Thymus (tissue), 14 donors: ENCODE measurements at places on chromosomes 2 and 18. TPM values are rescaled to one million over a fixed set of nuclear protein-coding genes. Genes with fewer than 3 reads are reported as not detected.

The G6PC2 gene
- total RNA-seq: not detected

The CD28 gene
- total RNA-seq: 42.8 TPM

DNA sequence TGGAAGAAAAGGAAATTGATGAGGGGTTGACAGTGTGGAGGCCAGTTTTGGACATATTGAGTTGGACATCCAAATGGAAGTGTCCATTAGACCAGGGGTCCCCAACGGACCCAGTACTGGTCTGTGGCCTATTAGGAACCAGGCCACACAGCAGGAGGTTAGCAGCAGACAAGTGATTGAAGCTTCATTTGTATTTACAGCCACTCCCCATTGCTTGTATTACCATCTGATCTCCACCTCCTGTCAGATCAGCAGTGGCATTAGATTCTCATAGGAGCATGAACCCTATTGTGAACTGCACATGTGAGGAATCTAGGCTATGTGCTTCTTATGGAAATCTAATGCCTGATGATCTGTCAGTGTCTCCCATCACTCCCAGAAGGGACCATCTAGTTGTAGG is 99.1 kb downstream of the MTX2 start:
- DNase-seq: no peak

DNA sequence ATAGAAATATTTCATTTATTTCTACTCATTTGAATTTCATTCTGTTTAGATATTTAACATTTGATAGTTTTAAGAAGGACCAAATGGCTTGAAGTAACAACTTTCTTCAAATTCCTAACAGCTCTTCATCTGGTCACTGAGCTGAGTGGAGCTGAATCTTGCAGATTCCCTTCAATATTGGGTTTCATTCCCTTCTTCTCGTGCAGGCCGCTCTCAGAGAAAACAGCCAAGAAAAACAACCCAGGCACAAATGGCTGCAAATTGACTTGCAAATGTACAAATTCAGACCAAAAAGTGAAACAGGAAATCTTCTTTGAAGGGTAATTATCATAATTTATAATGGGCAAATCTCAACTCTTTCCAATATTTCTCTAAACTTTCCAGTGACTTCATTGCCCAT is 30.3 kb upstream of the GCG start:
- no peak for DNase-seq

The C1QL2 gene
- 0.05 TPM for total RNA-seq

The FAM237A gene
- not detected for total RNA-seq

The SOWAHC gene
- 7.3 TPM for total RNA-seq

- DNase-seq: no peak
Measured at GRCh38 chr2:171531291-171531690, 9.0 kb downstream of the CYBRD1 start.

DNA sequence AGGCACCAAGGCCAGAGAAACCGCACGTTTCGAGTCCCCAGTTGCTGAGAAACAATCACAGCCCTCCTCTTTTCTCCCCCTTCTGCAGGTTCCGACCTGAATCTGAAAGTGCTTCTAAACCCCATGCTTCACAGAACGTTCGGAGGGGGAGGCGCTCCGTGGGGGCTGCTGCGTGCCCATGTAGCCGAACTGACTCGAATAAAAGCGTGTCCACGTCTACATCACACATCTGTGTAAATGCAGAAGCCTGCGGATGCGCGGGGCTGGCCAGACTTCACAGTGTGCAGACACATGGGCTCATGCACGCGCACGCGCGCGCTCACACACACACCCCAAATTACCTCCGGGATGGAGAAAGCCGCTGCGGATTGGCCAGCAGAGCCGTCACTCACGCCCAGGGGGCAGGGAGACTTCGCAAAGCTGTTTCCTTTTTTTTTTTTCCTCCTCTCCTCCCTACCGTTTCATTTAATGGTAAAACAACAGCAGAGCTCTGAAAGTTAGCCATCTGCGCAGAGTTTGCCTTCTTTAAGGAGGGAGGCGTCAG is 2.3 kb downstream of the ZNF516 start:
- peak; percentile 99 for DNase-seq

GRCh38 chr2:66017763-66018162 is 417.2 kb upstream of the MEIS1 start:
- no peak for DNase-seq

GRCh38 chr2:211793690-211794089 is 744.9 kb downstream of the ERBB4 start:
- no peak for DNase-seq

GRCh38 chr2:205527801-205528200 is 154.5 kb upstream of the NRP2 start:
- no peak for DNase-seq

The SLC19A3 gene
- 0.57 TPM for total RNA-seq

The ZFP36L2 gene
- 16.1 TPM for total RNA-seq

The VAMP8 gene
- total RNA-seq: 133 TPM

- no peak for DNase-seq
Measured at GRCh38 chr2:80111185-80111584, 193.4 kb downstream of the LRRTM1 start.

The DSEL gene
- 3.0 TPM for total RNA-seq

The ASB1 gene
- total RNA-seq: 13.8 TPM

The MROH2A gene
- total RNA-seq: 0.71 TPM

GRCh38 chr2:148614014-148614321 is 30.6 kb upstream of the EPC2 start:
- DNase-seq: no peak

GRCh38 chr2:176891857-176892256 is 320.7 kb upstream of the HNRNPA3 start:
- DNase-seq: no peak

GRCh38 chr18:2978661-2979106 is 34.3 kb downstream of the LPIN2 start:
- no peak for DNase-seq

The ERICH2 gene
- not detected for total RNA-seq

The HTR2B gene
- total RNA-seq: 1.1 TPM

GRCh38 chr2:31193806-31194205 is 23.5 kb downstream of the CAPN14 start:
- no peak for DNase-seq

DNA sequence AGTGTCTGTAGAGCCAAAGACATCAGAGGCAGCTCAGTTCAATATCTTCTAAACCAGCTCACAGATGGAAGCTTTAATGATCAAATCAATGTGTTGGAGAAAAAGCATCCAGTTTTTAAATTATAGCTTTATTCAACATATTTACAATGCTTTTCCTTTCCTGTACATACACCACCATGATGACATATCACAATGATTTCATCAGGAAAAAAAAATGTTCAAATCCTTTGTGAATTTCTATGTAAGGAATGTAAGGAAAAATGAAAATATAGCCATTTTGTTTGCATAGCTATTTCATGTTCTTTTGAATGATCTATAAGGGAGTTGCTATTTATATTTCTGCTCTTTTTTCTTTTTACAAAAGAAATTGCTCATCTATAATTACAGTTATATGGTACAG is 134.7 kb upstream of the CDH20 start:
- no peak for DNase-seq

DNA sequence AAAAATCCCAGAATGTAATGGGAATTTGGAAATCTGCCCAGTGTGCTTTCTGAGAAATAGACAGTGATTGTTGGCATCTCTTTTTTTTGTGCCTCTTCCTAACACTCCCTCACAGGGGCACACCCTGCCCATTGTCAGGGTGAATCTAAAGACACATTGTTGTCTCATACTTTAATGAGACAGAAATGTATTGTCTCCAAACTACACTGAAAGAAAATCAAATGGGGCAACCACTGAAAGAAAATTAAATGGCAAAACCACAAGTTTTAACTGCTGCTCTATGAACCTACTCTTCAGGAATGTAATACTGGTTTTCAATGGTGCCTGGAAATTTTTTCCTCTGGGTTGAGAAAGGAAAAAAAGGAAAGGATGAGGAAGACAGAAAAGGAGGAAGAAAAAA is 43.2 kb upstream of the GLS start:
- DNase-seq: no peak

DNA sequence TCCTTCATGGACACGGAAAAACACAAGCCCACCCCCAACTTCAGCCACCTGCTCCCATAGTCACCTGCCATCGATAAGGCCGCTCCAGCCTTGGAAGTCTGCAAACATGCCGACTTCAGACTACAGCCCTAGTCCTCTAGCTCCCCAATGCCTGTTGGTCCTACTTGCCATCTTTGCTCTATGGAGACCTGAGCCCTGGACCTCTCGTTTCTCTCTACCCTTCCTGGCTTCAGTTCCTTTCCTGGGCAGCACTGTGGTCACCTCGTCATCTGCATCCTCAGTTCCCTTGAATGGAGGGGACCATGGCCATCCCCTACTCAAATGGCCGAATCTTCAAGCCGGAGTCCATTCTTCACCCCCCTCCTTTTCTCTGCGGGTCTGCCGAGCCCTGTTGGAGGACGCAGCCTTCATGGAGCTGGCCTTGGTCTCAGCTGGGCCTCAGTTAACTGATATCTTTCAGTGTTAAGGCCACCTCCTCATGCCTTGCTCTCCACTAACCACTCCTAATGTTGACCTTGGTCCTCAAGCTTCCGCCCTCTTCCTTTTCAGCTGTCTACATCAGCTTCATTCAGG is 47.7 kb upstream of the GBX2 start:
- no peak for DNase-seq

DNA sequence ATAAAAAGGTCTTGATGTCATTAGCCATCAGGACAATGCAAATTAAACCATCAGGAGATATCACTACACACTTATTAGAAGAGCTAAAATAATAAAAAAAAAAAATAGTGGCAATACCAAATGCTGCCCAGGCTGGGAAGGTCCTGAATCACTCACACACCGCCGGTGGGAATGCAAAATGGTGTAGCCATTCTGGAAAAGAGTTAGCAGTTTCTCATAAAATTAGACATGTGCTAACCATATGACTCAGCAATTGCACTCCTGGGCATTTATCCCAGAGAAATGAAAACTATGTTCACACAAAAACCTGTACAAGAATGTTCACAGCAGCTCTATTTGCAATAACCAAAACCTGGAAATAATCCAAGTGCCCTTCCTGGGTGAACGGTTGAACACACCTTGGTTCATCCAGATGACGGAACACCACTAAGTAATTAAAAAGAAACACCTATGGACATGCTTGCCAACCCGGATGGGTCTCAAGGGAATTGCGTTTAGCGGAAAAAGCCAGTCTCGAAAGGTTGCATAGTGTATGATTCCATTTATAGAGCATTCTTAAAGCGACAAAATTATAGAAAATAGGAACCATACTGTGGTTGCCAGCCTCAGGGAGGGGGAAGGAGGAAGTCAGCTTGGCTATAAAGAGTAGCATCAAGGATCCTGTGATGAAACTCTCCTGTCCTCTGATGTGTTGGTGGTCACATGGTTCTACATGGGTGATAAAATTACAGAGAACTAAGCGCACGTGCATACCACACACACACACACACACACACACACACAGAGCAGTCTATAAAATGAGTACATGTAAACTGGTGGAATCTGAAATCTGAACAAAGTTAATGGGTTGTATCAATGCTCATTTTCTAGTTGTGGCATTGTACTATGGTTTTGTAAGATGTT is 4.6 kb downstream of the MBP start:
- no peak for DNase-seq
